HTR-8/SVneo (cell line): ENCODE measurements at places on chromosomes 12 and 14.

GRCh38 chr14:100898935-100899883, 4.3 kb downstream of the RTL1 start:
- DNase-seq, result no peak

DNA sequence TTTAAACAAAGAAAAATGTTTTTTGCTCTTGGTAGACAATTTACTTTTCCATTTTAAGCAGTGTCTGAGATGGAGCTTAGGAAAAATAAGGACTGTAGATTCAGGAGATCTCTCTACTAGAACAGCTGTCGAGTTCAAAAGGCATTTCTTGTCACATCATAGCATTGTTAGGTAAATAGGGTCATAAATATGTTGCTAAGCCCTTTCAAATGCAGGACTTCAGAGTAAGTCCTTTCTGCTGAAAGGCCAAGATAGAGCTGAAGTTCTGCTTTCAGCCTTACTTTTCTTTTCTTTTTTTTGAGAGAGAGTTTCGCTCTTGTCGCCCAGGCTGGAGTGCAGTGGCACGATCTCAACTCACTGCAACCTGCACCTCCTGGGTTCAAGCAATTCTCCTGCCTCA, 98.2 kb downstream of the SYNE2 start:
- no peak for DNase-seq

- no peak for DNase-seq
Measured at GRCh38 chr14:94081386-94081820, 293 bp downstream of the IFI27L1 start.

GRCh38 chr12:27193854-27194544, 50.1 kb upstream of the STK38L start:
- no peak for DNase-seq

- DNase-seq, result no peak
Measured at GRCh38 chr14:34616360-34616759, 13.6 kb downstream of the SNX6 start.

DNA sequence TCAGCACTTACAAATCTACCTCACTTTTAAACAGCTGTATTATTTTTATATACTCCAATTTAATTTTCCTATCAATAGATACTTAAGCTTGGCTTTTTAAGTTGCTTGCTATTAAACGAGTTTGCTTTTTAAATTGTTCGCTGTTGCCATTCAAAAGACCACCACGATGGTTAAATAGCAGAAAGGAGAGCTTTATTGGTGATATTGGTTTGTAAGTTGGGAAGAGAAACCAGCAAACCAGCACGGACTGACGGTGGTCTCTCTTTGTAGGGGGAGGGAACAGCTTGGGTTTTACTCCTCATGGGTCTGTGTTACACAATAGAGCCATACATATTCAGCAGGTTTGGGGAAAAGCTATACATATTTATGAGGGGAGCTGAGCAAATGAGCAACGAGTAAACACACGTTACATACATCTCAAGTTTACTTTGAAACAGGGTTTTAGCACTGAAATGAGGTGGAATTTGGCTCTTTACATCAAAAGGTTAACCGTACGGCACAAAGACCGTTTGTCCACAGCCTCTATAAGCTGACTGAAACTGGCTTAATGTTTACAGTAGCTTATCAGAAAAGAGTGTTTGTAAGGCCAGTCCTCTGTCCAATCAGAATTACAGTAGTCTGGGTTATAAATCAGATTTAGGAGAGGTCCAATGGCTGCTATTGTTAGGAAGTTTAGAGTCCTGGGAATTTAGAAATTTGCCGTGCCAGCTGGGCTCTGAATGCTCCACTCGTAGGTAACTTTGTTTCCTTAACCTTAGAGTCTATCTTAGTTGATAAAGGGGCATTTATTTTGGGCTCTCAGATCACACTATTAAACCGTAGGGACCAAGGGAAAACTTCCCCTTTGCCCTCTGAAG, 69.7 kb upstream of the DHRS4 start:
- DNase-seq, result no peak

- DNase-seq, result no peak
Measured at GRCh38 chr12:53622724-53623123, 3.5 kb downstream of the ATF7 start.

- no peak for DNase-seq
Measured at GRCh38 chr12:128236525-128236924, 30.4 kb upstream of the TMEM132C start.

DNA sequence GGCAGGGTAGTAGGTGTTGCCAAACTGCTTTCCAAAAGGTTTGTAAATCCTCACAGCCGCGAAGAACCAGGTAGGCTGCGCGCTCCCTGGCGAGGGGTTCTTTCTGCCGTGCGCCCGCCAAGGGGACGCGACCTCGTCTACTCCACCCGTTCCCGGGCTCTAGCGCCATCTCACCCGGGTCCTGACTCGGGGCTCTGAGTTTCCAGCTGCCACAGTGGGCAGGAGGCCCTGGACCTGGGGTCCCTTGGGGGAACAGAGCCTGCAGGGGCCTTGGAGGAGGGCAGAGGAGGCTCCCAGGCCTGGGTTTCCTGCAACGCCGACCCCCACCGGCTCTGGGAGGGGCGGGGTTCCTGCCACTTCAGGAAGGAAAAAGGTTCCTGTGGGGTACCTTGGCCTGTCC, 706 bp downstream of the ANHX start:
- DNase-seq, result no peak

DNA sequence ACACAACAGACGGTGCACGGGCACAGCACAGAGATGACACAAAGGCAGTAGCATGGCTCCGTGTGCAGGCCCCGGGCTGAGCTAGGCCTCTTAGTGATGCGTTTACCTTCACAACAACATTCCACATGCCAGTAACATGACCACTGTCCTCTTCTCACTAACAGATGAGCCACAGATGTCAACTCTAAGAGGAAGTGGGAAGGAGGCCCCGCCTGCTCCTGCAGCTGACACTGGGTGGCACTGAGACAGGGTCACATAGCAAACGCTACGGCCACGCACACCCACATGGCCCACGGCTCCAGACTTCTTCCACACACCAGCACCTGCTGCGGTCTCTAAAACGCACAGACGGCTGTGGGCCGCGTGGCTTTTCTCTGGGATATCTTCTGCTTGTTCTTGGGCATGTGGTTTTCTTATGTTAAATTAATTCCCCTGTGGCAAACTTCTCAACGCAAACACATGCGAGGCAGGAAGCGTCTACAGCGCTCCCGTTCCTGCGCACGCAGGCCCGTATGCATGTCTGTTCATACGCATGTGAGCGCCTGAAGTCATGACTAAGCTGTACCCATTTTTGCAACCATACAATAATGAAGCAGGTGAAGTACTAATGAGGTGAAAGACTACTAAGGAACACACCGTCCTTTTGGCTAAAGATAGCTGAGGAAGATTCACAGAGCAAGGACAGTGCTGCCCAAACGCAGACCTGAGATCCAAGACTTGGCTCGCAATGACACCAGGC, 26.8 kb downstream of the AMN start:
- no peak for DNase-seq
